ENCODE measurements at places on chromosomes 16 and 17.

GRCh38 chr17:68792873-68793272, 162.3 kb downstream of the ABCA8 start:
- DNase-seq, result no peak

DNA sequence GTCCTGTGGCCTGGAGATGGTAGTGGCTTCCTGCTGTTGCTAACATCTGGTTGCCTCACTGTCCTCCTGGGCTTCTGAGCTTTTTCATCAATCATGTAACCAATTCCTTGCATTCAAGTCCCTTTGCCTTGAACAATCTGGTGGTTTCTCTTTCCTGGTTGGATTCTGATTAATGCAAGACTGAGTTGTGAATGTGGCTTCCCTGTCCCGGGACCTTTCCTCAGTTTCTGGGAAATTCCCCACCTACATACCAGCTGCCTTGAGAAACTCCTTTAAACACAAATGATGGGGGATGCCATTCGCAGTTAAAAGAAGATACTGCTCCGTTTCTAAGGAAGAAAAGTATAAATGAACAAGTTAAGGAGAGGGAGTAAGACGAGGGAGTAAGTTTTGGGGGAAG, 39.9 kb upstream of the NLRP1 start:
- no peak for DNase-seq

DNA sequence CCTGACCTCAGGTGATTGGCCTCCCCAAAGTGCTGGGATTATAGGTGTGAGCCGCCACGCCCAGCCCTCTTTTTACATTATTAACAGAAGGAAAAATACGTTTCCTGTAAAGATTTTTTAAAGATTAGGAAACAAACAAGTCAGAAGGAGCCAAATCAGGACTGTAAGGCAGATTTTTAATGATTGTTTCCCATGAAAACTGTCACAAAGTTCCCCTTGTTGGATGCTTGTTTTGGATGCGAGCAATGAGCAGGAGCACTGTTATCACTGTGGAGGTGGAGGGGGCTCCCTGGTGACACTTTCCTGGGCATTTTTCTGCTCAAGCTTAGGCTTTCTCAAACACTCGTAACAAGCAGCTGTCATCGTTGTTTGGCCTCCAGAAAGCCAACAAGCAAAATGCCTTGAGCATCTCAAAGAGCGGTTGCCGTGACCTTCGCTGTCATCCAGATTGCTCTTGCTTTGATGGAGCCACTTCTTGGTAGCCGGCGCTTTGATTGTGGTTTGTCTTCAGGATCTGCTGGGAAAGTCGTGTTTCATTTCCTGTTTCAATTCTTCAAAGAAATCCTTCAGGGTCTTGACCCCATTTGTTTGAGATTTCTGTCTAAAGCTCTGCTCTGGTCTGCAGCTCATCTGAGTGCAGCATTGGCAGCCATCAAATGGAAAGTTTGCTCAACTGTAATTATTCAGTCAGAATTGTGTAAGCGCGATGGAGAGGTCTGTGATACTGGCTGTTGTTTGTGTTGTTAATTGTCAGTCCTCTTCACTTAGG, 128.7 kb downstream of the RPTOR start:
- DNase-seq, result peak; percentile 79

GRCh38 chr16:20729141-20729540, 12.5 kb downstream of the THUMPD1 start:
- DNase-seq, result no peak

DNA sequence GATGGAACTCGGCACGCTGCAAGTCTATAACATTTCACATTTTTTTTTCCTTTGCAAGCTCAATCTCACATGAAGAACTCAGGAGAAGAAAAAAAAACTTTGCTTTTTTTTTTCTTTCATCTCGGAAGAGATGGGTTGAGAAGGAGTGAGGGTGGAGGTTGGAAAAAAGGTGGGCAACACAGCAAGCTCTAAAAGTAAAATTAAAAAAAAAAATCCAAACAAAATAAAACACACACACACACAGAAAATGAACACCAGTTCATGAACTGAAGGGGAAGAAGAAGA, 2.5 kb downstream of the MAF start:
- peak; percentile 65 for DNase-seq

DNA sequence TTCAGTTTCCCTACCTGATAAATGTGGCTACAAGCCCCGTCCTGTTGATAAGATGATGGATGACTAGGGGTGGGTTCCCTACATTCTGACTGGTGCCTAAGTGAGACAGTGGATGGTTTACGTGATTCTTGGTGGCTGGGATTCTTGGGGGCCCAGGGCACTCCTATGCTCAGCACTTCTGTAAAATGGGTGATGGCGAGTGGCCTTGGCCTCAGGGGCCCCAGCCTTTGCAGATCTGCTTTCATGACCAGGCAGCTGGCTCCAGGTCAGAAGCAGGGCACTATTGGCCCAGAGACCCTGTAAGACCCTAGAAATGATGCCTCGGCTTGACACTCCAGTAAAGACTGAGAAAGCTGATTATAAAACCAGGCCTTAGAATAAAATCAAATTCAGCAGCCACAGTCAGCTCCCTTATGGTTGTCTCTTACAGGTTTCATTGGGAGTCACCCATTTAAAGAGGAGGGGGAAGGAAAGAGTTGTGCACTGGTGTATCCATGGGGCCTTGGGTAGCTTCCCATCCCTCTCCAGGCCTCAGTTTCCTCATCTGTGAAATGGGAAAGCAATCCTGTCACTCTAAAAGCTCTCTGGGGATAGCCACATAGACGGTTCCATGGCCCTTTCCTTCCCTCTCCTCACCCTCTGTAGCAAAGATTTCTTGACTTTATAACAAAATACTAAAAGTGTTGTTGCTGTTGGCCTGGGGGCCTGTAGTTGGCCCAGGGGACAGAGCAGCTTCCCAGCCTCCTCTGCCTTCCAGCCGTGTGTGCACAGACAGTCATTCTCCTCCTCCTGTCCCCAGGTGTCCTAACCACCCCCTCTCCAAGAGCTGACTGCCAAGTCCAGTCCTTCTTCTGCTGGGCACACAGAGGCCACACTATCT, 1.2 kb downstream of the SNX20 start:
- DNase-seq, result no peak
